RWPE1 (cell line): ENCODE measurements at places on chromosomes 16 and 17.

- no peak for DNase-seq
Measured at GRCh38 chr16:31182391-31182790, 2.5 kb downstream of the FUS start.

- no peak for DNase-seq
Measured at GRCh38 chr16:78660795-78661194, 561.3 kb downstream of the WWOX start.

GRCh38 chr16:28933171-28933570, 1.4 kb downstream of the CD19 start:
- DNase-seq: no peak

GRCh38 chr17:67990909-67991308, 5.4 kb downstream of the C17orf58 start:
- DNase-seq: no peak

DNA sequence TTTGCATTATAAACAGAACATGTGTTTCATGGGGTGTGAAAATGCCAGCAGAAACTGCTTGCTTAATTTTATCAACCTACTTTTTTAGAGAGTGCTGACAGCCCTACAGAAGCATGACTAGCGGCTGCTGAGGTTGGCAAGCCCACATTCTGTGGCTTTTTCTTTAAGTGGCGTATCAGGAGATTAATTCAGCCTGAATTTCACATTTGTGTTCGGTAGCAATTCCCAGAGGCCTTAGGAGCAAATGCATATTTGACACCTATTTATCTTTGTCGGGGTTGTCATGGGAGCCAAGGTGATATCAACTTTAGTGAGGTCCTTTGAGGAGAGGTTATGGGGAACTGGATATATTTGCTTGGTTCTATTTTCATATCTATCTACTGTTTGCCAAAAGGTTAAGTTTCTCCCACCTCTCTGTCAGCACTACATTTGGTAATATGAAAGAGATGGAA, 140.9 kb downstream of the KCNJ2 start:
- no peak for DNase-seq

GRCh38 chr17:2420176-2420575, 19.3 kb upstream of the MNT start:
- DNase-seq: no peak

- peak; percentile 60 for DNase-seq
Measured at GRCh38 chr17:56592487-56593085, 913 bp upstream of the NOG start.

DNA sequence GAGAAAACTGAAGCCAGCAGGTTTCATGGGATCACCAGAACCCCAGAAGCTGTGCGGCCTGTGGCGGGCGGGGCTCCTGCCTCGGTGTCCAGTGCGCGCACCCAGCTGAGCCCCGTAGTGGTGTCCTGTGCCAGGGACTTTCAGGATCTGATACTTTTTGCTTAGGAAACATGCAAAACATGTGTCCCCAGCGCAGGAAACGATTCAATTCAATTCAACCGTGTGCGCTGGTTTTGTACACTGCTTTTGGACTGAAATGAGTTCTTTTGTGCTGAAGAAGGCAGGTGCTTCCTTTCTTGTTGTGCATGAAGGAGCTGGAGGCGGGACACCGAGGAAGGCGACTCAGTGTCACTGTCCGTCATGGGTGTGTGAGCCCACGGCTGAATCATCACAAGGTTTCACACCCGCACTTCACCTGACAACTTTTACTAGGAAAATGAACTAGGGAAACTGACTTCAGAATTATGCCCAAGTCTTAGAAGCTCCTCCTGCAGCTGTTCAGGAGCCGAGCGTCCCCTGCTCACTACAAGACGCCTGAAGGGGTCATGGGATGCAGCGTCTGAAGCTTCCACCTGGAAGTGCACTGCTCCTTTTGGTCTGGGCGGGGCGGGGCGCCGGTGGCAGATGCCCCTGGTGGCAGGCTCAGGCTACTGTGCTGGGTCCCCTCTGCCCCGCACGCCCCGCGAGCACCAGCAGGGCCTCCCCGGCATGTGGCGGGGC, 31.4 kb upstream of the ZNF750 start:
- no peak for DNase-seq

DNA sequence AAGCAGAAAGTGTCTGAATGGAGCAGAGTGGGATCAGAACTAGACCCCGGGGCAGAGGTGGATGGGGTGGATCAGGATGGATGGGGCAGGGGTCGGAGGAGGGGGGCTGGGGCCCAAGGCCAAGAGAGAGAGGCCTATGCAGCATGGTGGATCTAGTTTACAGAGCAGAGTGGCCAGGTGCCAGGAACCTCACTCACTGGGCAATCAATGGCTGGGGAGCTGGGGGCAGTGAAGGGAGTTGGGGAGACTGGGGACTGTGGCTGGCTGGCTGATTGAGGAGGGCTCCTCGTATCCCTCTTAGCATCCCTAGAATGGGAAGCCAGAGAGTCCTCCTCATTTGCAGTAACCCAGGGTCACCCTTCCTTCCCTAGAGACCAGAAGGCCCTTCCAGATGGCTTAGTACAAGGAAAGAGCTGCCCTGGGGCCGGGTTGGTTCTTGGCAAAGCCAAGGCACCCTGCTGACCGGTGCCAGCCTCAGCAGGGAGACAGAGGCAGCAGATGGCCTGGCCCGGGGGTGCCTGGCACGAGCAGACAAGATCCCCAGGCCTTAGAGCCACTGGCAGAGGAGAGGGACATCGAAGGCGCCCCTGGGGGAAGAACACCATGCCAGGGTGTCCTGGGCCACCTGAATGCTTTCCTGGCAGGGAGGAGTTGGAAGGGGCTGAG, 36.8 kb downstream of the SRCIN1 start:
- DNase-seq: no peak

DNA sequence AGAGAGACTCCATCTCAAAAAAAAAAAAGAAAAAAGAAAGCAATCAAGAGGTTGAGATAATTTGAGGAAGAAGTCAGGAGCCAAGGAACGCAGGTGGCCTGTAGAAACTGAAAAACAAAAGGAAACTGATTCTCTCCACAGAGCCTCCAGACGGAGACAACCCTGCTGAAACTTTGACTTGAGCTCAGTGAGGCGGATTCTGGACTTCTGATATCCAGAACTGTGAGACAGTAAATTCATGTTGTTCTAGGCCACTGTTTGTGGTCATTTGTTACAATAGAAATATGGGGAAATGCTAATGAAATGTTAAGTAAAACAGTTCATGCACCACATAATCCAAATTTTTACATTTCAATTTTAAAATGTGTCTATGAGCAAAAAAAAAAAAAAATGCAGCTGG, 5.2 kb downstream of the MBTPS1 start:
- DNase-seq: no peak

- DNase-seq: no peak
Measured at GRCh38 chr17:41101586-41102259, at the start of gene KRTAP4-16. TSS of gene KRTAP4-16 (minus strand) at chr17:41102209. CDS start at chr17:41102209, 0 bp downstream.

GRCh38 chr16:85391175-85391707, 221.9 kb upstream of the GSE1 start:
- DNase-seq: no peak

DNA sequence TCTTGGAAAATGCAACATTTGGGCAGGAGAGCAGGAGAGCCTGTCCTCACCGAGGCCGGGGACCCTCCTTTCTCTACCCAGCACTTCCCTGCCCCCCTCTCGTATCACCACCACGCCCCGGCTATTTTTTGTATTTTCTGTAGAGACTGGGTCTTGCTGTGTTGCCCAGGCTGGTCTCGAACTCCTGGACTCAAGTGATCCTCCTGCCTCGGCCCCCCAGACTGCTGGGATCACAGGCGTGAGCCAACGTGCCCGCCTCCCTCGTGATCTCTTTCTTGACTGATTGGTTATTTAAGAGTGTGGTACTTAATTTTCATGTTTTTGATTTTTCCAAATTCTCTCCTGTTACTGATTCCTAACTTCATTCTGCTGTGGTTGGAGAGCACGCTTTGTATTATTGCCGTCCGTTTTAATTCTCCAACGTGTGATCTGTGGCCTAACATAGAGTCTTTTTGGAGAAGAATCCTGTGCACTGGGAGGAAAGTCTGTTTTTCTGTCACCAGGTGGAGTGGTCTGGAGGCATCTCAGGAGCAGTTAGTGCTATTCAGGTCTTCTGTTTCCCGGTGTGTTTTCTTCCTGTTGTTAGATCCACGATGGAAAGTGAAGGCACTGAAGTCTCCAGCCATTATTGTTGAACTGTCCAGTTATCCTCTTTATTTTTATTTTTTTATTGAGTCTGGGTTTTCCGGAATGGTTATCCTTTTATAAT, 40.4 kb downstream of the ZNF778 start:
- DNase-seq: no peak

GRCh38 chr16:3949287-3949686, 68.8 kb upstream of the CREBBP start:
- DNase-seq: no peak

DNA sequence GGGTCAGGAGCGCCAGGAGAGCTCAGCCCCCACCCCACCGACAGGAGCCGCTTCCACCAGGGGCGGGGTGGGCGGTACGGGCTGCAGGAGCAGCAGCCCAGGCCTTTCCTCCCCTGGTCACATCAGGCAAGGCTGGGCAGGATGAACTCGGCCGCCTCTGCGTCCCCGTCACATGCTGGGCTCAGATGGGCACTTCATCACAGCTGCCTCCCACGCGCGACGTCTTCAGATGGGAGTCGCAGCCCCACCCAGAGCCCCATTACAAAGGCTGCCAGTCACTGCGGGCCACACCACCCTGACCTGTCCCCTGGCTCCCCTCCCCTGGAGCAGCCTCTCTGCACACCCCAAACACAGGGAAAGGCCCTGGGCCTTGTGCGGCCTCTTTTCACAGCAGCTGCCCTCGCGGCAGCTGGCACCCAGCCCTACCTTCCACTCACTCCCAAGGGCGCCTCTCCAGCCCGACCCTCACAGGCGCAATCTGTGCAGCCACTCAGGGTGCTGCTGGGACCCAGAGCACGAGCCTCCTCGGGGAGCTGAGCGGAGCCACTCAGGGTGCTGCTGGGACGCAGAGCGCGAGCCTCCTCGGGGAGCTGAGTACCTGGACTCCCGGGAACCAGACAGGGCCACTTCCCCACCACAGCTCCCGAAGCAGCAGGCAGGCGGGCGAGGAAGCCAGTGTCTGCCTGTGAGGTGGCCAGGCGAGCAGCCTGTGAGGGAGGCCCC, 4.7 kb downstream of the ZNF598 start:
- DNase-seq: no peak

DNA sequence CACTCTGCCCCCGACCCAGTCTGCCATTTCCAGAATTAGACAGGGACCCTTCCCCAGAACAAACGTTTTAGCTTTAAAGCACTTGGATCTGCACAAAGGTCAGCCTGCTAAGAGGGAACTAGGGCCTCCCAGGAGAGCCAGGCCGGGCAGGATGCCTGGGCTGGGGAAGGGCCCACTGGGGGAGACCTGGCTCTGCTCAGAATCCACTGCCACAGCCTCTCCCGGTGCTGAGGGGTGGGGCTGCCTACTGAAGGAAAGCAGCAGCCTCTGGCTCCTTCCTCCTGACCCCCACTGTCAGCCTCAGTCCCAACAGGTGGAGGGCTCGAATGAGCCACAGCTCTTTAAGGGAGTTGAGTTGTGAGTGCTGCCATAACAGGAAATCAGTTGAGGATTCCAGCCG, 1.7 kb downstream of the YBX2 start:
- DNase-seq: no peak

- no peak for DNase-seq
Measured at GRCh38 chr17:32672711-32673110, 185.9 kb downstream of the CDK5R1 start.

DNA sequence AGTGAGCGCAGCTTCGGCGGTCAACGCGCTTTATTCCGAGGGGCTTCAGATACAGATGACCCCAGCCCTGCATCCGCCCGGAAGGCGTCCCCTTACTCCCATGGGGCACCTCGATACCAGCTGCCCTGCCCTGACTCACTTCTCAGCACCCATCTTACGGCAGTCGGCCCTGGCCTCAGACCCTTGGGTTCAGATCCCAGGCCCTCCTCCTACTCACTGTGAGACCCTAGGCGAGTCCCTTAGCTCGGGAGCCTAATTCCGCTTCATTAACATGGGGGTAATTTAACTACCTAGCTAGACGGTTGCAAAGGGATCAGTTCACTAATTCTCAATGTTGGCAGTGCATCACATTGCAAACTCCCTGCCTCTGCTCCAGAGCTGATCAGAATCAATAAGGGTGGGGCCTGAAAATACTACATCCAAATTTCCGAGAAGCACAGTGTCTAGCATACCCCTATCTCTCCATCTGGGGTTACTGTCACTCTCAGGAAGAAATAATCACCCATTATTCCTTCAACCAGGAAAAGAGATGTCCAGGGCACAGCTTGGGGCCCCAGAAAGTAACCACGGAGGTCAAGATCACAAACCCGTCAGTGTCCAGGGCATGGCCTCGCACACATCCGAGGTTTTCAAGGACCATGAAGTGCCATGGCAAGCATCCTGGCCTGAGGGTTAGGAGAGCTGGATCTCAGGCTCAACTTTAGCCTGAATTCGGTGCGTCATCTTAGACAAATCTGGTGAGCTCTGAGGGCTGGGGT, 415 bp upstream of the FLOT2 start:
- DNase-seq: no peak

GRCh38 chr17:58184986-58185761, 7.4 kb upstream of the EPX start:
- DNase-seq: no peak

GRCh38 chr17:4427505-4427904, 6.2 kb upstream of the SPNS3 start:
- no peak for DNase-seq

GRCh38 chr16:71648921-71649320, 22.9 kb downstream of the MARVELD3 start:
- no peak for DNase-seq

GRCh38 chr17:16374146-16374938, 6.5 kb upstream of the UBB start:
- DNase-seq: no peak

GRCh38 chr16:28317040-28317880, 24.9 kb downstream of the SBK1 start:
- DNase-seq: peak; percentile 57

DNA sequence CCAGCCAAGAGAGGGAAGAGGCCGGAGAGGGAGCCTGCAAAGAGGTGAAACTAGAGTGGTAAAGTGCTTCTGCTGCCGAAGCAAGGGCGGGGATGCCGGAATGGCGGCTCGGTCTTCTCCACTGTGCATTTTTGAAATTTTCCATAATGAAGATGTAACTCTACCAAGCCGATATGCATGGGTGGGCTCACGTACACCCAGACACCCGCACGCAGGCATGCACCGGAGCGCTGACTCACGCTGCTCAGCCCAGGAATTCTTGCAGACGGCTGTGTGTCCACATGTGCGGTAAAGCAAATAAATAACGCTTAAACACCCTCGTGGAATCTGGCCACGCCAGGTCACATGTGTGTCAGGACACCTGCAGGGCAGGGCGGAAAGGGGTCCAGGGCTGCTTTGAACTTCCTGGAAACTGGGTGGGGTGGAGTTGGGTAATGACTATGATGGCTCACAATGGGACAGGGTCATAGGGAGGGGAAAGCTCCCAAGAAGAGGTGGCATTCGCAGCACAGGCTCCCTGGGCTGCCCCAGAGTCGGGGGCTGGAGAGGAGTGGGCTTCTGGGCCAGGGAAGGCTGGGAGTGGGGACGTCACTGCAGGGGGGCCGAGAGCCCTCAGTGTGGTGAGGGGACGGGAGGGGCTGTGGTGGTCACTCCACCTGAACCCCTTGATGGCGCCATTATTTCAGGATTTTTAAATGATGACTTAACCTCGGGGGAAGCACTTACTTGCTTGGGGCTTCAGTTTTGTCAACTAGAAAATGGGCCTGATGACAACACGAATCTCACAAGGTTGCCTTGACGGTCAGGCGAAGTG, 265.5 kb downstream of the PARN start:
- peak; percentile 74 for DNase-seq
